Heart left ventricle (tissue), 16 donors: ENCODE measurements at places on chromosomes 6 and 20. TPM values are rescaled to one million over a fixed set of nuclear protein-coding genes. Genes with fewer than 3 reads are reported as not detected.

The KHDRBS2 gene
- not detected for total RNA-seq

DNA sequence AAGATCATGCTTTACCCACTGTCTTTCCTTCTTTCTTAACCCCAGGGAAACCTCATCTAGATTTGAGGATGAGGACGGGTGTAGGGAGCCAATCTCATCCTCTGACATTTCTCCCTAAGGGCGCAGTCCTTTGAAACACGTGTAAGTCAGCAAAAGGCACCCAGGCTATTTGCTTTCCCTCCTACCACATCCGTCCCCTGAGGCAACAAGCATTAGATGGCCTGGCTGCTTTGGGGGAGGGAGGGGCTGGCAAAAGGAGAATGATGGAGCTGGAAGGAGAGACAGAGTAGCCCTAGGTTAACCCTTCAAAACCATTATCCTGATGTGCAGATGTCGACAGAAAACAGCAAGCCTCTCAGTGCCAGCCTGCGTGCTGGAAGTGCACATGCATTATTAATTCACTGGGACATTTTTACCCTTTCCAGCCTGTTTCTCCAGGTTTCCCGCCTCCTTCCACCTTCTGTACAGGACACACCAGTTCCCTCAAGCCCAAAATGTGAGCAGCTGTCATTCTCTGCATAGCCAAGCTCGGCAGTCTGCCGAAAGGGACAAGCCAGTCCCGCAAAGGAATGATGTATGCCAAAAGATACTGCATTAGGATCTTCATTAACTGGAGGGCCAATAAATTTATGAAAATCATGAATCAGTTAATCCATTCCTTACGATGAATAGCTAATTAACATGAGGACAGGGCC, 547.2 kb downstream of the CD83 start:
- H3K27me3 ChIP-seq: no peaks in the 10 kb centered on the region
- no peaks in the 10 kb centered on the region for H3K4me1 ChIP-seq
- no peaks in the 10 kb centered on the region for H3K36me3 ChIP-seq
- DNase-seq: no peak
- no peak overlapping the region for H3K27ac ChIP-seq

DNA sequence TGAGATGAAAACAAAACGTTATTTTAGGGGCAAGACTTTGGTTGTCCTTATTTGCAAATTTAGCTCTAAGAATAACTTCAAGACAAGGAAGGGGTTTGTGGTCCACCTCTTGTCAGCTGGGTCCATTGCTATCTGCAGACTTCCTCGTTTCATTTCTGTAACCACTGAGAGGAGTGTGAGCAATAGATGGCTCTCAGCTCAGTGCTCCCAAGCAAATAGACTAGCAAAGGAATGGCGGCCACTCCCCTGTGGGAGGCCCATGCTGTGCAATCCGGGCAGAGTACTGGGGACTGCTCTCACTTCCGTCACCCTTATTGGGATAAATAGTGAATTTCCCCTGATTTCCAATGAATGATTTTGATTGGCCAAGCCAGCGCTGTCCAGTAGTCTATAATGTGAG, 176.6 kb downstream of the ZDHHC14 start:
- no peaks in the 10 kb centered on the region for H3K4me1 ChIP-seq
- H3K27me3 ChIP-seq: no peaks in the 10 kb centered on the region
- no peak for DNase-seq
- H3K4me3 ChIP-seq: no peak overlapping the region

- H3K27ac ChIP-seq: no peak overlapping the region
- H3K4me1 ChIP-seq: no peaks in the 10 kb centered on the region
- H3K4me3 ChIP-seq: no peak overlapping the region
- no peak for DNase-seq
- H3K36me3 ChIP-seq: no peaks in the 10 kb centered on the region
Measured at GRCh38 chr20:39983183-39983582, 705.9 kb downstream of the MAFB start.

DNA sequence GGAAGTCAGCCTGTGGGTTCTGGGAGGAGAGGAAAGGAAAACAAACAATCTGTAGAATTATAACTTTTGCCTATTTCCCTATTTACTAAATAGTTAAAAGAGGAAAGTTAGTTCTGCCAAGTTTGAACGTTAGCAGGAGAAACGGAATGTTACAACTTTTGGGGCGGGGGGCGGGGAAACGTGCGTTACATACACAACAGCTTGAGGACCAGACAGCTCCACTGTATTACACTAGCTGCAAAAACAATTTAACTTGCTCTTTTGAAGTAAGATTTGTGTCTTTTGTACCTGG, 498 bp upstream of the PRDM1 start:
- peak overlapping the region; percentile 65 for H3K4me3 ChIP-seq
- H3K36me3 ChIP-seq: no peaks in the 10 kb centered on the region
- H3K27me3 ChIP-seq: peaks cover 63% of the 10 kb centered on the region
- H3K4me1 ChIP-seq: peaks cover 70% of the 10 kb centered on the region
- peak overlapping the region; percentile 46 for H3K27ac ChIP-seq
